ENCODE measurements at places on chromosomes 6 and 20. TPM values are rescaled to one million over a fixed set of nuclear protein-coding genes. Genes with fewer than 3 reads are reported as not detected.

The APCDD1L gene
- total RNA-seq: 2.4 TPM

The SLC22A16 gene
- total RNA-seq: not detected

The KIAA0408 gene
- 2.4 TPM for total RNA-seq

The APOM gene
- total RNA-seq: 1.5 TPM

The PPP1R14C gene
- total RNA-seq: 11.3 TPM

The SAYSD1 gene
- 12.4 TPM for total RNA-seq

The ZBTB12 gene
- 3.7 TPM for total RNA-seq

The TINAG gene
- total RNA-seq: not detected

The TSHZ2 gene
- 4.0 TPM for total RNA-seq

The KCNK15 gene
- total RNA-seq: 0.26 TPM

The PIGU gene
- total RNA-seq: 6.3 TPM

The SLC17A2 gene
- total RNA-seq: not detected

The IP6K3 gene
- total RNA-seq: not detected

The EFHC1 gene
- total RNA-seq: 40.8 TPM

The OR12D3 gene
- total RNA-seq: not detected

The TUBB1 gene
- under 0.01 TPM for total RNA-seq

The TMEM200A gene
- total RNA-seq: 102 TPM

The RFX6 gene
- total RNA-seq: not detected

The SYCP2L gene
- not detected for total RNA-seq

The SIRT5 gene
- 4.9 TPM for total RNA-seq

The ATXN1 gene
- 16.5 TPM for total RNA-seq

The C4A gene
- 5.8 TPM for total RNA-seq

The GZF1 gene
- 32.9 TPM for total RNA-seq

The MYH7B gene
- 0.12 TPM for total RNA-seq

The OR2J1 gene
- total RNA-seq: not detected

The ZSCAN9 gene
- total RNA-seq: 8.1 TPM

The TTK gene
- 11.7 TPM for total RNA-seq

The NKAIN4 gene
- total RNA-seq: not detected

The KHDRBS2 gene
- not detected for total RNA-seq

The ZFP57 gene
- 0.13 TPM for total RNA-seq

The SLC17A3 gene
- total RNA-seq: not detected

The ARHGAP40 gene
- not detected for total RNA-seq

The RAET1G gene
- 2.6 TPM for total RNA-seq

The IRF4 gene
- total RNA-seq: under 0.01 TPM

The FLRT3 gene
- 0.06 TPM for total RNA-seq

The CD40 gene
- 7.3 TPM for total RNA-seq

The LIN28B gene
- not detected for total RNA-seq

The SLC22A1 gene
- 0.75 TPM for total RNA-seq

The ARMH2 gene
- total RNA-seq: not detected

The WFDC8 gene
- not detected for total RNA-seq

The ILRUN gene
- 45.2 TPM for total RNA-seq

The KCNQ2 gene
- total RNA-seq: not detected

The BPI gene
- 0.79 TPM for total RNA-seq

The SPATA25 gene
- 1.4 TPM for total RNA-seq

The ZNF831 gene
- not detected for total RNA-seq
